EH (cell line): ENCODE measurements at places on chromosomes 5 and 9.

GRCh38 chr5:87850843-87851242 is 417.8 kb downstream of the TMEM161B start:
- DNase-seq, result no peak

- DNase-seq, result peak; percentile 65
Observed at GRCh38 chr9:135087489-135087792, at the start of gene OLFM1. Gene OLFM1, plus strand, starts transcription at chr9:135087668. Its CDS starts 322 bp downstream, at chr9:135087990.

GRCh38 chr5:176837707-176838115 is 27.4 kb downstream of the UNC5A start:
- DNase-seq, result peak; percentile 88

DNA sequence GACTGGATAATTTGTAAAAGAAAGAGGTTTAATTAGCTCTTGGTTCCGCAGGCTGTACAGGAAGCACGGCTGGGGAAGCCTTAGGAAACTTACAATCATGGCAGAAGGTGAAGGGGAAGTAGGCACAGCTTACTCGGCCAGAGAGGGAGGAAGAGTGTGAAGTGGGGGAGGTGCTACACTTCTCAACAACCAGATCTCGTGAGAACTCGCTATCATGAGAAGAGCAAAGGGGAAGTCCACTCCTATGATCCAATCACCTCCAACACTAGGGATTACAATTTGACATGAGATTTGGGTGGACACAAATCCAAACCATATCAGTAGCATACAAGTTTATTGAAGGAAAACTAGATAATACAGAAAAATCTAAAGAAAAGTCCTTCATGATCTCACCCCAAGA is 39.9 kb downstream of the NEURL1B start:
- no peak for DNase-seq

DNA sequence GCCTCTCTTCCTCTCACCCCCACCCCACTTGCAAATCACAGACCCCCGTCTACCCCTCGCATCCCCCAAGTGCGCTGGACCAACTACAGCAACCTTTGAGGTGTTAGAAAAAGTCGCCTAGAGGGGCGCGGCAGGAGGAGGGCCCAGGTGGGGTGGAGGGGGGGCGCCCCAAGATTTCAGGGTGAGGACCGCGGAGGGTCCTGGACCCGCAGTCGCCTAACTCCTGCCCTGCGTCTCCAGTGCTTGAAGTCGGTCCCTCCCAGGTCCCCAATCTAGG is 379 bp upstream of the EGFLAM start:
- no peak for DNase-seq

GRCh38 chr5:135930949-135931295 is 23.9 kb downstream of the LECT2 start:
- no peak for DNase-seq

DNA sequence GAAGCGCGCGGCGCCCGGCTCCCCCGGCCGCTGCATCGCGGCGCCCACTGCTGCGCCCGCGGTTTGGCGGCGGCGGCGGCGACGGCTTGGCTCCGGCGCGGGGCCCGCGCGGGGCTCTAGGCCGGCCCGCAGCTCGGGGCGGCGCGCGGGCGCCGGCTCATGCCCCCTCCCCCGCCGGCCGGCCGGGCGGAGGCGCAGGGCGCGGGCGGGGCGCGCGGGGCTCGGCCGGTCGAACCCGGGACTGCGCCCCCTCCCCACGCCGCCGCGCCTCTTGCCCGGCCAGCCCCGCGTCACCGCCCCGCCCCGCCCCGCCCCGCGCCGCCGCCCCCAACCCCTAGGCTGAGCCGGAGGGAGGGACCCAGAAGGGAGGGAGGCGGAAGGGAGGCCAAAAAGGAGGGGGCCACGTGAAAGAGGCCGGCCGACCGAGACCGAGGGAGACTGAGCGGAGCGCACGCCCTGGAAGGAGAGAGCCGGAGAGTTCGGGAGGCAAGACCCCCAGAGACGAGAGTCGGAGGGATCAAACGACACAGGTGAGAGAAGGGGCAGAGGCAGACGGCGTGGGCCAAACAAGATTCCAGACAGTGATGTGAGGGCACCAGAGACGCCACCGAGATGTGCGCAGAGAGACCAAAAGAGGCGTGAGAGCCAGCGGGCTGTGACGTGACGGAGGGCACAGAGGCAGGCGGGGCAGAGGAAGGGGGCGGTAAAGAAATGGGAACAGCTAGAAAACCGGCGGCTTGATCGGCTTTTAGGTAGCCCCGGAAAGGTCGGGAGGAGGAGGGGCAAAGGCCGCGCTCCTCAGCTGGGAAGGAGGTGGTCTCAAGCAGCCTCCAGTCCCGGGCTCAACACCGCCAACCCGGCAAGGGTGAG is at the start of gene BARX1:
Gene BARX1 (minus strand): TSS at position 245 of the 870 bp plus-strand sequence. CDS start 209 bp downstream, at position 36.
- no peak for DNase-seq

- peak; percentile 91 for DNase-seq
Observed at GRCh38 chr5:71887680-71888079, 168.6 kb downstream of the CARTPT start.
